ENCODE measurements at places on chromosomes 7 and 10. TPM values are rescaled to one million over a fixed set of nuclear protein-coding genes. Genes with fewer than 3 reads are reported as not detected.
A peak's percentile ranks its signal among the peaks of the same experiment; 100 is the strongest.

DNA sequence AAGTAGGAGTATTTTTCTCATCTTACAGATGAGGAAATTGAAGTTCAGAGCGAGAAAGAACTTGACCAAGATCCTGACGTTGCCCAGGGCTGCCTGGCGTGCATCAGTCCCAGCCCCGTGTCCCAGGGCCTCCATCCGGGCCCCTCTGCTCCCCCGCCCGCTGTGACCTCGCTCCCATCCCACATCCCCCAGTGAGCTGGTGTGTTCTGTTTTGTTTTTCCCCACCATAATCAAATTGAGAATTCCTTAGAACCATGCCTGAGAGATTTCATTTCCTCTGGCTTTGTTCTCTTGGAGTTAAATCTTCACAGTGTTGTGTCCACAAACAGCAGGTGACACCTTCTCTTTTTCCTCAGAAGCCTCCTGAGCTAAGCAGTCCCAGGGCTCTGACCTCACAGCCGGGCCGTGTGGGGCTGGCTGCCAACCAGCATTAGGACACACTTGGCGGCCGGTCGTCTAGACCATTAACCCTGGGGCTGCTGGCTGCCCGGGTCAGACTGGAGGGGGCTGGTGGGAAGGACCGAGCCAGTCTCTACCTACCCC is 44.3 kb downstream of the PFKP start:
- DNase-seq, result no peak

FOXP2 gene
- total RNA-seq, result 5.3 TPM

- DNase-seq, result no peak
Observed at GRCh38 chr10:69018613-69019012, 30.0 kb downstream of the KIFBP start.

HOXA7 gene
- total RNA-seq, result not detected

DNA sequence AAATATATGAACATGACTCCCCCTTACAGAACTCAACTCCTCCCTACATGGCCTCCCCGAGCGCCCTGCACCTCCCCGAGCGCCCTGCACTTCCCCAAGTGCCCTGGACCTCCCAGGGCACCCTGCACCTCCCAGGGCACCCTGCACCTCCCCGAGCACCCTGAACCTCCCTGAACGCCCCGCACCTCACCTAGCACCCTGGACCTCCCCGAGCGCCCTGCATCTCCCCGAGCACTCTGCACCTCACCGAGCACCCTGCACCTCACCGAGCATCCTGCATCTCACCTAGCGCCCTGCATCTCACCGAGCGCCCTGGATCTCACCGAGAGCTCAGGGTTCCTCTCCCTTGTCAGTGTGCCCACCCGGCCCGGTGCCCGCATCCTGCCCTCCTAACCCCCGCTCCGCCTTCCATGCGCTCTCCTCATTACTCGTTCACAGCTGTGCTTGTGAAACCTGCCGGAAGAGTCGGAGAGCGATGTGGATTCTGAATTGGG is 134.3 kb downstream of the ACTR3B start:
- DNase-seq, result no peak

DNA sequence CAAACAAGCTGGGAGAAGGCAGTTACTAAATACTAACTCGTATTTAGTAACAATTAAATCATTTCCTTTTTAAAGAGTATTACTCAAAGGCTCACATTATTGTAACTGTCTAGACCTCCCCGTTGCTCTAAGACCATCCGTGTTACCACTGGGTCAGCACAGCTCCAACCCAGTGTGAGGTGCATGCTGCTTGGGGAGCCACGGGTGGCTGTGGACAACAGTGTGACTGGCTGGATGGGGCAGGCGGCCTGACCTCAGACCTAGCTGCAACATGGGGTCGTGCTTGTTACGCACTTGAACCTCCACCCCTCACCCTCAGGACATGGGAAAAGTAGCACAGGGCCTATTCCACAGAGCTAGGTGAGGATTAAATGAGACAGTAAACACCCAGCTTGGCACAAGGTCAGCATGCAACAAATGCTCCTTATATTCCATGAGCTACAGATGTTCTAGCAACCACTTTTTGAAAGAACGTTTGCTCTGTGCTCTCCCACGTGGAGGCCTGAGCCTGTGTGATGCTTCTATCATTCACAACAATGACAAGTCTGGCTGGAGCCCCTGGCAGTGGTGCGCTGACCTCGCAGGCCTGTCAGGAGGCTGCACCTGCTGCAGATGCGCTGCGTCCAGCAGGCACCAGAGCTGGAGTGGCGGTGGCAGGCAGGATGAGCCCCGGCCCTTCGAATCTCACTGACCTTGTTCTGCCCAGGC is 135.7 kb downstream of the PKD1L1 start:
- no peak for DNase-seq

GRCh38 chr7:2182461-2182860 is 50.3 kb downstream of the MAD1L1 start:
- DNase-seq, result no peak

SLC12A9 gene
- total RNA-seq, result 6.5 TPM

DNA sequence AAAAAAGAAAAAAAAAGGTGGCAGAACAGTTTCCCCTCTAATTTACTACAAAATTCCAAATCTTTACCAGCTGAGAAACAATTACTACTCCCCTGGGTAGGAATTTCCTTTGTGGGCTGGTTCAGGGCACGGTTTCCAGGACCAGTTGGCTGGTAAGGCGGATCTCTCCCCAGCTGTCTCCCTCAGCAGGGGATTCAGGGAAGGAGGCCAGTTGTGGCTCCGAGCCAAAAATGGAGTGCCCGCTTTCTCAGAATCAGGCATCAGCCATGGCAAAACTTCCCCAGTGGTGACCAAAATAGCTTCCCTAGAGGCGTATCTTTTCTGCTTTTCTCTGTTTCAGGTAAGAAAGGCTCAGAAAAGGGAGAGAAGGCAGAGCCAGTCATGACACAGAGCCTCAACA is 91.2 kb downstream of the ZNF22 start:
- no peak for DNase-seq

DNA sequence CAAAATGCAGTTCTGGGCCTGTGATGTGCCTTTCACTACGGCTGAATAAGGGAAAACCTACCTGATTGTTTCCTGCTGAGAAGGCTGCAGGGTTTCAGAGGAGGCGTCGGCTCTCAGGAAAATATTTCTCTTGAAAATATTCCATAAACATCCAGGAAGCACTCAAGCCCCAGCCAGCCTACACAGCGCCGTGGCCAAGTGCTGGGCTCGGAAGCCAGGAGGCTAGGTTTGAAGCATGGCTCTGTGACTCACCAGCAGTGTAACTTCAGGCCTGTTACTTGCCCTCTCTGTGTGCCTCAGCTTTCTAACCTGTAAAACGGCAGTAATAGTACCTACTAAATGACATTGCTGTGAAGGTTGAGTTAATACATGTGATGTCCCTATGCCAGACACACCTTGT is 399.1 kb downstream of the GATA3 start:
- peak; percentile 56 for DNase-seq

MCMBP gene
- total RNA-seq, result 36.7 TPM

Data from bronchial epithelial cell (primary cell).